ENCODE measurements at places on chromosomes 1 and 21.

DNA sequence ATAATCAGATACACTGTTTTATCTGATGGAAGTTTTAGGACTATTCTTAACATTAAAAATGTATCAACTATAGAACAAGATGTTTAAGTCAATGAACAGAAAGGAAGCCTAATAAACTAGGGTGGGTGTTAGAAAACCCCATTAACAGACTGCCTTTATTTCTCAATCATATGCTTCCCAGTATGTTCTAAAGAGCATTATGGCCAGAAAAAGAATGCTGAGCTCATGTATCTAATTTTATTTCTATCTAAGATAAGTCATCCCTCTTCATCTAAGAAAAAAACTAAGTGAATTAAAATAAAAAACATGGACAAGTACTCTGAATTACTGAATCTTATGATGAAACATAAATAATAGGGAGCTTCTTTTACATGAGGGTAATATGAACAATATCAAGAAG lies 86.5 kb upstream of the TTC39A start:
- DNase-seq = no peak

DNA sequence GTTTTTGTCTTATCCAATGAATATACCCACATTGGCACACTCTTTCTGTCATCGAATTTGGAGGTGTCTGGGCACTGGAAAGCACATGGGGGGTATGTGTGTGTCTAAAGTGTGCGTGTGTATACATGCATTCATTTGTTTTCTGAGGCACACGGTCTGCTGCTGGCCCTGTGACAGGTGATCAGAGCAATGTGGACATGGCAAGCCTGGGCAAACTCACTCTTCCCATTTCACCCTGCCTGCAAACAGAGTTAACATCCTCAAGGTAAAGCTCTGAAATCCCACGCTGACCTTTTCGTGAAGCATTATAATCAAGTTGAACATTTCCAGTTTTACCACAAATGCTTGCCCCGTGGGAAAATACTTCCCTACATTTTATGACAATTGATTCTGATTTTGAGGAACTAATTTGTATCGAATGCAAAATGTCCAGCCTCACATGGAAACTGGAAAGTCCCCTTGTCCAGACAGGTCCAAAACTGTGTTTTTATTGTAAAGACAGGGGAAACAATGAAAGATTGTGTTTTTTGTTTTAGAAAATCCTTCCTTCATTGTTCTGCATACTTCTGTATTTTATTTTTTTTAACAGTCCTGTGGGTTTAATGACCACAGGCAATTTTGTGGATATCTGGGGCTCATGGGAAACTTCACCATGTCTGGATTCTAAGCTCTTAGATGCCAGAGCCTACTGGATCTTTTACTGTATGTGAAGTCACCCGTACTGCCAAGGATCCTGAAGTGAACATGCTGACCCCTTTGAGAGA lies 160.9 kb downstream of the PBX1 start:
- no peak for DNase-seq

DNA sequence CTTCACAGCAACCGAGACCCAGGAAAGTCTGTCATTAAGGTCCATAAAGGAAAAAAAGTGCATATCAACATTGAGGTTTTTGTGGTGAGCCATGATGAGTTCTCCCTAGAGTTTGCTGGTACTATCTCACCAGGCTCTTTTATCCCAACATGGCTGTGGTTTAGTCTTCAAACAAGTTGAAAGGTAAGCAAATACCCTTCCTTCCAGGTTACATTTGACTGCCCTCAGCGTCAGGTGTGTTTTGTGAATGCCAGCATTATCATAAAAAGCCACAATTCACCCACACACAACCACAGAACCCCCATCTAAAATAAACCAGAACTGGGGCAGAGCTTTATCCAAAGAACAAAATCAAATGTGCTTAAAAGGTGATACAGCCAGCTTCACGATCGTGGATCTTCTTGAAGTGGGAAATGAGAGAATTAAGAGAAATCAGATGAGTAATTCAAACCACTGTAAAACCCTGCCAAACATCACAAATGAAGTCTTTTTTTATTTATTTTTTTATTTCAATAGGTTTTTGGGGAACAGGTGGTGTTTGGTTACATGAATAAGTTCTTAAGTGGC lies 64.7 kb downstream of the SETD4 start:
- no peak for DNase-seq

- DNase-seq = no peak
These were observed 78.4 kb upstream of the TMEM51 start for GRCh38 chr1:15075175-15075574.

- DNase-seq = no peak
These were observed 118.6 kb downstream of the NR5A2 start for GRCh38 chr1:200146100-200146499.

DNA sequence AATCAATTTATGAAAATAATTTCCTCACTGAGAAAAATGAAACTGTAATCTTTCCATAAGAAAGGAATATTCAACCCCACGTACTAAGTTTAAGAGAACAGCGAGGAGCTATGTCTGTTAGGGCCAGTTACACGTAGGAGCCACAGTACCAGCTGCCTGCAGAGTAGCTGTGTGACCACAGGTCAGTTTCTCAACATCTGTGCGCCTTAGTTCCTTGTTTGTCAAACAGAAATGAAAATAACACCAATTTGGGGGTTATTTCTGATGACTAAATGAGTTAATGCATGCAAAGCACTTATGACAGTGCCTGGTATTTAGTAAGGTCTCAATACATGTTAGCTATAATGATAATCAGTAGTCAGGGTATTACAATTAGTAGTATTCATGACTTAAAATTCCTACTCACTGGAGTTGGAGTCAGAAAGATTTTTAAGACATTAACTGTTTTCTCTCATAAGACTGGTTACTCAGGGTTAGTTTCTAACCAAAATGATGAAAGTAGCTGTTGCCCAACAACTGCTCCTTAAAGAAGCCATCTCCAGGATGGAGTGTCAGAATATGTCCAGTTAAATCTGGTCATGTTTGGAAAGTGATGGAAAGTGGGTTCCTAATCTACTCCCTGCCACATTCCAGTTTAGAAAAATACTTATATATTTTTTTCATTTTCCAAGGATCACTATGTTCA lies 85.8 kb upstream of the ZNF648 start:
- no peak for DNase-seq

- no peak for DNase-seq
These were observed 28.4 kb downstream of the LMX1A start for GRCh38 chr1:165328136-165328535.

GRCh38 chr1:247456021-247456420 lies 1.9 kb downstream of the OR2B11 start:
- no peak for DNase-seq

- DNase-seq = no peak
These were observed 27.5 kb upstream of the SLC30A1 start for GRCh38 chr1:211606332-211606913.

DNA sequence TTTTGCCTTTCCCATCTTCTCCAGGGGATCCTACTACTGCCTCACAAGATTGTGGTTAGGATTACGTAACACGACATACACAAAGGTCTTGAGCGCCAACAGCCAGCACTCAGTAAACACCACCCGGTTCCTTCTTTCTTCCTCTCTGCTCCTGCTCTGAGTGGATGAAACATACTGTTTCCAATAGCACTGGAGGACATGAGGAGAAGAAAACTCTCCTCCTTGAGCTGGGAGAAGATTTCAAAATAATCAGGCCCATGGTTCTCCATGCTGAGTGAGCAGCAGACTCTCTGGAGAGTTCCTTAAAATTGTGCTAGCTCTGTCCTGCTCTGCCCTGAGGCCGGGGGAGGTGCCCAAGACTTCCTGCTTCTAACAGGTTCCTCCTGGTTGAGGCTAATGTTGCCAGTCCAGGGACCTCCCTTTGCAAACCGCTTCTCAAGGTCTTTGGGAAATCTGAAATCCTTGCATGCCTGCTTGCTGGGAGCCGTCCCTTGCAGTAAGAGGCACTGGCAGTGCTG lies 29.4 kb upstream of the MX1 start:
- no peak for DNase-seq

GRCh38 chr21:26506956-26507355 lies 66.1 kb downstream of the CYYR1 start:
- DNase-seq = no peak

- DNase-seq = peak; percentile 48
These were observed 673 bp downstream of the PIK3C2B start for GRCh38 chr1:204493984-204494280.

GRCh38 chr1:38451541-38451993 lies 405.0 kb upstream of the POU3F1 start:
- no peak for DNase-seq

DNA sequence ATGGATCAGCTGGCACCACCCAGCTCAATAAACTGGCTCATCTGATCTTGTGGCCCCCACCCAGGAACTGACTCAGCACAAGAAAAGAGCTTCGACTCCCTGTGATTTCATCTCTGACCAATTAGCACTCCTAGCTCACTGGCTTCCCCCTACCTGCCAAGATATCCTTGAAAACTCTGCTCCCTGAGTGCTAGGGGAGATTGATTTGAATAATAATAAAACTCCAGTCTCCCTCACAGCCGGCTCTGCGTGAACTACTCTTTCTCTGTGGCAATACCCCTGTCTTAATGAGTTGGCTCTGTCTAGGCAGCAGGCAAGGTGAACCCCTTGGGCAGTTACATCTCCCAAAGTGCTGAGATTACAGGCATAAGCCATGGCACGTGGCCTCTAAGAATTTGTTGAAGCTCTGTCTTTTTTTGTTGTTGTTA lies 11.8 kb upstream of the RHBDL2 start:
- no peak for DNase-seq

GRCh38 chr1:219639876-219640577 lies 27.1 kb upstream of the ZC3H11B start:
- DNase-seq = no peak

- DNase-seq = no peak
These were observed 46.1 kb downstream of the CAMTA1 start for GRCh38 chr1:6831366-6831765.

- DNase-seq = no peak
These were observed 45.7 kb downstream of the PAX7 start for GRCh38 chr1:18676332-18676781.

GRCh38 chr1:28329395-28330153 lies 734 bp downstream of the MED18 start:
- no peak for DNase-seq

GRCh38 chr1:230176871-230177411 lies 109.9 kb downstream of the GALNT2 start:
- DNase-seq = no peak

DNA sequence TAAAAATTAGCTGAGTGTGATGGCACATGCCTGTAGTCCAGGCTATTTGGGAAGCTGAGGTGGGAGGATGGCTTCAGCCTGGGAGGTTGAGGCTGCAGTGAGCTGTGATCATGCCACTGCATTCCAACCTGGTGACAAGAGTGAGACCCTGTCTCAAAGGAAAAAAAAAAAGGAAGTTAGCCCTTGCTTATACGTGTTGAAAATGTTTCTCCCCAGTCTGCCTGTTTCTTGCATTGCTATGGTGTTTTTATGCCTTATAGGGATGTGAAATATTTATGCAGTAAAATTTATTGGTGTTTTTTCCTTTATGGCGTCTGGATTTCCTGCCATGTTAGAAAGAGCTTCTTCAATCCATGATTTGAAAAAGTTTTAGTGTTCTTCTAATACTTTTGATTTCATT lies 3.6 kb upstream of the RERE start:
- DNase-seq = no peak

DNA sequence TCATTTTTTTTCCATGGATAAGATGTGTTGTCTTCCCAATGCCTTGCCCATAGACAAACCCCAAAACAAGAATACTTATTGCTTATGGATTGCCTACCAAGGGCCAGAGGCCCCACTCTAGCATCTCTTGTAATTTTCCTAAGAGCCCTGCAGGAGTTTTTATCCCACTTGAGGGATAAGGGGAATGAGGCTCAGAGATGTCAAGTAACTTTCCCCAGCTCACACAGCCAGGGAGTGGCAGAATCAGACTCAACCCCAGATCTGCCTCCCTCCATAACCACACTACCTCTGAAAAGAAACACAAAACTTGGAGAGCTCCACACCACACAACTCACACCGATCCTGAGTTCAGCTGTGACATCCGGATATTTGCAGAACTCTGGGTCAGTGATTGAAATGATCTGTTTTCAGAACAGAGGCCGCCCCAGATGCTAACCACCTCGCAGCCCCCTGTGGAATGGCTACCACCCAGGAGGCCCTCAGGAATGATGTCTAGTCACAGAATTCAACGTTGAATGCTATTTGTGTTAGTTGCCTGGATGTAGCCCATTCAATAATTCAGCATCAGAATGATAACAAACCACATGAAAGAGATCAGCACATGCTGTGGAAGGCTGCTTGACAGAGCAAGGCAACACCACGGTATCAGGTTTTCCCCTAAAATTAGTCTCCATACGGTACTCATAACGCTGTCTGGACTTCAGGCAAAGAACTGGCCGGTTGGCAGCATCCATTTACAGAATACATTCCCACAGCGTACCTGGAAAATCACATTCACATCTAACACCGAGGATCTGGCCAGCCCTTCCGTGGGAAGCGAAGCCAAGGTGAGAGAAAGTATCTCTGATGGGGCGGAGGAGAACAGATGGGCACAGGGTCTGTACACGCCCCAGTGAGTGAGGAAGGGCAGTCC lies 231.9 kb downstream of the TOMM20 start:
- DNase-seq = no peak

- no peak for DNase-seq
These were observed 34.1 kb downstream of the ECHDC2 start for GRCh38 chr1:52887483-52887882.

GRCh38 chr1:26020330-26020768 lies 1.2 kb upstream of the EXTL1 start:
- DNase-seq = no peak

DNA sequence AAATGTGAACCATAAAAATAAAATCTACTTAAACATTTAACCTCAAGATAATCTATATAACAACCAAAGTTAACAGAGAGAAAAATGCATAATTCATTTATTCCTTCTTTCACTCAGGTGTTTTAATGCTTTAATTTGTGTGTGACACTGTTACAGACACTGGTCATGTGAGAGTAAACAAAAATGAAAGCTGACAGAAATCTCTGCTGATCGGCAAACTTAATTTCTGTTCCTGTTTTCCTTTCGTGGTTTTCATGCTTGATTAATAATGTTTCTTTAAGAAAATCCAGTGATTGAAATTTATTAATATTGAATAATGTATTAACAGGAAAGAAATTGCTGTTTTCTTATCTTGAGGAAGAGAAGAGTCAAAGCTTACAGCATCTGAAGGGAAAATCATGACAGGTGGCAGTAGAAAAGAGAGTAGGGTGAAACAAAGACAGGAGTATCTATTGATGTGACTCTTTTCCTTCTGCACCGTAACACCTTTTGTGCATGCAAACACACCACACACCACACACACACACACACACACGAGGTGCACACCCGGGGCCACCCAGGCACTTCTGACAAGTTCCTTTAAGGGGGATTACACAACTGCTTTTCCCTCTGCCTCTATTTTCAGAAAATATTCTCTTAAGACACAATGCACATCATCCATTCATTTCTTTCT lies 1.6 kb downstream of the OR2AK2 start:
- DNase-seq = no peak

GRCh38 chr21:36171336-36171735 lies 14.7 kb downstream of the DOP1B start:
- no peak for DNase-seq

- DNase-seq = no peak
These were observed 65.4 kb upstream of the SMYD2 start for GRCh38 chr1:214215583-214215982.

GRCh38 chr21:22710721-22711120 lies 1712.5 kb downstream of the NCAM2 start:
- no peak for DNase-seq

All from T-helper 9 cell (primary cell).